ENCODE measurements at places on chromosomes 7 and 10.

DNA sequence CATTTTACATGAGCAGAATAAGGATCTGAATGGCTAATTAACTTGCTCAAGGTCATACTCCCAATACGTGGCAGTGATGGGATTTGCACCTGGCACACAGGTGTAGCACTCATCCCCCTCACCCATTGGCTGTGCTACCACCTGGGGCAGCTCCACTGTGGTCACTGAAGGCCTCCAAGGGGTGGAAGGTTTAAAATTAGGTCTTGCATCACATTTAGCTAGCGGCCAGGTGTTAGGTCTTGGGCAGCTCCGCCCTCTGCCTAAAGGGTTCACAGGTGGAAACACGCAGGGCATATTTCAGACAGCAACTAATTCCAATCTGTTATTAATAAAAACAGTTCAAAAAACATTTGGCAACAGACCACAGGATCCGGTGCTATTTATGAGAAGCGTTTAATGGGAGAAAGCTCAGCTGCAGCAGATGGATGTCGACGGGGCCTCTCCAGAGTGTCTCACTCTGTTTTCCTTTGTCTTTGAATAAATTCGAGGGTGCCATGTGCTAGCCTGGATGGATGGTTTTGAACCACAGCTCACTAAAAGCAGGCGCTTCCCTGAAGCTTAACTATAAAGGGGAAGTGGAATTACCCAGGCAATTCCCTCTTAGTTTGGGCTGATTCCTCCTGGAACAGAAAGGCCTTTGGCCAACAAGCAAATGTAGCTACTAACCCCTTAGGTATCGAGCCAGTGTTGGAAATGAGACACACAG, 1017.6 kb downstream of the TYW1 start:
- no peak for DNase-seq

DNA sequence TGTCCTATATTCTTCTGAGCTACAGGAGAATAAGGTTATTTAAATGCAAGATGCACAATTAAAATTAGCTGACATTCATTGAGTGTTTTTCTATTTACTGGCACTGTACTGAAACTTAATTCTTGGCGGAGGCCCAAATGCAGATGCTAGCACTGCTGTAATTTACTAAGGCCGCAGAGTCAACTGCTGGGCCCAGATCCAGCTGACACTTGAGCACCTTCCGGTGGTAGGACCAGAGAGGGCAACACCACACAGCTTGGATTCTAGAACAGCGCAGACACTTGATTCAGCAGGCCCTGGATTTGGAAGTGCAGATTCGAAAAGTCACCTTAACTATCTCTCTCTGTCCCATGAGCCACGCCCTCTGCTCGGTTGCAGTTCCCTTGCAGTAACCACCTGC, 228.6 kb upstream of the TMEM72 start:
- no peak for DNase-seq

- no peak for DNase-seq
These were observed 534 bp downstream of the PSMA2 start for GRCh38 chr7:42931447-42931833.

DNA sequence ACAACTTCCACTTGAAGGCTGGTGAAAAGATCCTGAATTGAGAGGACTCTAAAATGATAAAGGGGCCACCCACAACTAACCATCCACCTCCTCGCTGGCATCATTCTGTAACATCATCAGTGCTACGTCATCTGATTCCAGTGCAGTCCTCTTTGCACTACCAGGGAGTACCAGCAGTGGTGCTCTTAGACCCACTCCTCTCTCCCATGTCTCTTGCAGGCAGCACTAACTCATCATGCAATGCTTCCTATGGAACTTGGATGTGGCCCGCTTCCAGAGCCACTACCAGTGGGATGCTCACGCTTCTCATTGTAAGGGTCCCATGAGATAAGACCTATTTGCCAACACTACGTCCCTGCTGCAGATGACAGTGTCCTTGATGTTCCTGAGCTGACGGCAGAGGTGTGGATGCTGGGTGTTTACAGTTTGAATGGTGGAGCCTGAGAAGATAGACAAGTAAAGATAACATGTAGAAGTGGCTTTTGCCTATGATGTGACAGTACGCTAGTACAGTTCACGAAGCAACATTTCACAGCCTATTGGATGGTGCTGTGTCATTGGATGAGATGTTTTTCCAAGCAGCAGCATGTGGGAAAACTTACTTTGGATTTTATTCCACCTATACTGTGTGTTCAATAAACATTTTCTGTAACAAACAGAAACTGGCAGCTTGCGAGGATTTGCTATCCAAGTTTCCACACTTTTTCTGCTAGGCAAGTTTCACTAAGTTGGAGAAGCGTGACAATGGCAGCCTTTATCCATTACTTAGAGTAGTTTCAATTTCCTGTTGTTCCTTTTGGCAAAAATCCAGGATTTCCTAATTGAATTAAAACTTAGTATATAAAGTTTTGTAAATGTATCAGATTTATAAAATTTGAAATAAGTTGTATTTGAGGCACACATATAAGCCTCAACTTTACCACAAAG, 35.8 kb upstream of the COBL start:
- no peak for DNase-seq

- DNase-seq, result no peak
These were observed 49.0 kb downstream of the PIK3CG start for GRCh38 chr7:106914018-106914607.

DNA sequence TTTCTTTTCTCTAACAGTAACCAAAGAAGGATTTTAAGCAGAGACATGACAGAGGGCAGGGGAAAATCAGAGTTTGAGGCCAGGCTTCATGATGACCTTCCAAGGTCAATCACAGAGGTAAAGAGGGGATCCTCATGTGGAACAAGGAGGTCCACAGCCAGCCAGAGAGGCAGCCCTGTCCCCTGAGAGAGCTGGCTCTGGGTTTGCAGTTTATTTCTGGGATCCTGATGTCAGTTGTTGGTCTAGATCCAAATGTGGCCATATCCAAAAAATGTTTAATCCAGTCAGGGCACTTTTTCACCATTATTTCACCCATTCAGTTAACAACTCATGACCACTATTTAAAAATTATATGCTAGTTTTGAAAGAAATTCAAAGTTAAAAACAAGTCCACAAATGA, 45.6 kb downstream of the GPR141 start:
- no peak for DNase-seq

- DNase-seq, result no peak
These were observed 46.2 kb downstream of the NOC3L start for GRCh38 chr10:94316560-94316959.

- DNase-seq, result no peak
These were observed 13.9 kb downstream of the ZRANB1 start for GRCh38 chr10:124955868-124956267.

GRCh38 chr10:86646532-86646931, 7.8 kb upstream of the OPN4 start:
- DNase-seq, result no peak

- no peak for DNase-seq
These were observed 40.5 kb downstream of the PRSS2 start for GRCh38 chr7:142811154-142811737.

DNA sequence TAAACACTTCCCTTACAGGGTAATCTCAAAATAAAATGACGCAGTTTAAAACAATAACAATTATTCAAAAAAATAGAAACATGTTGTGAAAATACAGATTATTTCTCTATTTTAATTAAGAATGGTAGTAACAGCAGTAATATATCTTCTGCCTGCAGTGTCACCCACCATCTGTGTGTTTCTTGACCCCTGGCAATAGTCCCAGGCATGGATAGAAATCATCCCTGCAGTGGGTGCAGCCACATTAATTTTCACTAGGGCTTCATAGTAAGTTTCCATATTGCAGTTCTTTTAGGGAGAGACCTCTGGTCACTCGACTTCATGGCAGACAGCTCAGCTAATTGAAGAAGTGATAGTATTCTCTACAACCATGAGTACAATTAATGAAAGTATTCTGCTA, 470.1 kb upstream of the TEX47 start:
- DNase-seq, result no peak

DNA sequence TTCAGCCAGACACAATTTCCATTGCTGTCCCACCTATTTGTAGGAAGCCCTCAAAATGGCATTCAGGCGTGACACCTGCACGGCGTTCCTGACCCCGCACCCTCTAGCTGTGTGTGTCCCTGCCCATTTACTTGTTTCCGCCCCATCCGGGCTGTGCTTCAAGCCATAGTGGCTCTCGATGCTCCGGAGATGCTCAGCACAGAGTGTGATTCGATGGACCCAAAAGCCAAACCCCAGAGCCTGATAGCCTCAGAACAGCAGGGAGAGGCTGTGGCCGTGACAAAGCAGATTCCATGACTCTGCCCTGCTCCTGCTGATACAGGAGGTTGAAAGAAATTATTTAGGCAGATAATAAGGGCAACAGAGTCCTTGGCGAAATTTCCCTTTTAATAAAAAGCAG, 13.4 kb downstream of the BUD31 start:
- DNase-seq, result no peak

DNA sequence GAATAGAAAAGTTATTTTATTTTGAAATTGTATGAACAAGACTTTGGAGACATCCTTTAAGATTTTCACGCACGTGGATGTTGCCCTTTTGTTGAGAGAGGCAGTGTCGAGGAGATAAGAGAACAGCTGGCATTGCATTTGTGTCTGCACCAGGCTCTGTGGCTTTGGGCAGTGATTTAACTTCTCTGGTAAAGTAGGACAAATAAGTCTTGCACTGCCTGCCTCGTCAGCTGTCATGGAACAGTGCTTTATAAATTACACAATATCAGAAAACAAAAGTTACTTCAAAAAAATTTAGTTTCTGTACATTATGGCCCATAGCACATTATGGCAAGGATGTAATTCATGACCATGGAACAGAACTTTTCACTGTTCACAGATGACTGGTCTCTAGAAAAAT, 20.1 kb downstream of the SNX10 start:
- no peak for DNase-seq

DNA sequence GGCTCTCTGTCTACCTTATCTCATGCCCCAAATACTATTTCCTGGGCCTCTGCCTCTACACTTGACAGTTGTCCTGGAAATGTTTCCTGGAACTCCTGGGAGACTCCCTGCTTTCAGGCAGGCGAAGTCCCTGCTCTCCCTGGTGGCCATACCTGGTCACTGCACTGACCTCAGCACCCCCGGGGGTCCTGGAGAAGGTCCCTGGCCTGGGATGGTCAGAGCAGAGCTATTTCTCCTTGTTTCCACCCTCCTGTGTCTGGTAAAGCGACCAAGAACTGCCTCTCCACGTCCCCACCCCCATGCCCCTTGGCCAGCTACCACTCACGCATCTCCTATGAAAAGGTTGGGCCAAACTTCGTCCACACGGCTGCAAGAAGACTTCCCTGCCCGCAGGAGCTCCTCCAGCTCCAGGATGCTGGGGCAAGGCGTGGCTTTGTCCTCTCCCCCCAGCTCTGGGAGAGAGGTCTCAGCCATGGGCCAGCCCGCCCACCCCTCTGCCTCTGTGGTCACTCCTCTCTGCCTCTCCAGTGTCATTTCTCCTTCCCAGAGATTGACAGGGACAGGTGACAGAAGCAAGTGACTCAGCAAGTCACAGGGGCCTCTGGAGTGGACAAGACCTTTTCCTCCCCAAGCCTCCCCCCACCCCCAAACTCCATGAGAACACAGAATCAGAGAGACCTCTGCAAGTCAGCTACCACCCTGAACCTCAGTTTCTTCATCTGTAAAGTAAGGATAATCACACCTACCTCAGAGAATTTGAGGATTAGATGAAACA, 2.6 kb upstream of the SAMD8 start:
- DNase-seq, result no peak

DNA sequence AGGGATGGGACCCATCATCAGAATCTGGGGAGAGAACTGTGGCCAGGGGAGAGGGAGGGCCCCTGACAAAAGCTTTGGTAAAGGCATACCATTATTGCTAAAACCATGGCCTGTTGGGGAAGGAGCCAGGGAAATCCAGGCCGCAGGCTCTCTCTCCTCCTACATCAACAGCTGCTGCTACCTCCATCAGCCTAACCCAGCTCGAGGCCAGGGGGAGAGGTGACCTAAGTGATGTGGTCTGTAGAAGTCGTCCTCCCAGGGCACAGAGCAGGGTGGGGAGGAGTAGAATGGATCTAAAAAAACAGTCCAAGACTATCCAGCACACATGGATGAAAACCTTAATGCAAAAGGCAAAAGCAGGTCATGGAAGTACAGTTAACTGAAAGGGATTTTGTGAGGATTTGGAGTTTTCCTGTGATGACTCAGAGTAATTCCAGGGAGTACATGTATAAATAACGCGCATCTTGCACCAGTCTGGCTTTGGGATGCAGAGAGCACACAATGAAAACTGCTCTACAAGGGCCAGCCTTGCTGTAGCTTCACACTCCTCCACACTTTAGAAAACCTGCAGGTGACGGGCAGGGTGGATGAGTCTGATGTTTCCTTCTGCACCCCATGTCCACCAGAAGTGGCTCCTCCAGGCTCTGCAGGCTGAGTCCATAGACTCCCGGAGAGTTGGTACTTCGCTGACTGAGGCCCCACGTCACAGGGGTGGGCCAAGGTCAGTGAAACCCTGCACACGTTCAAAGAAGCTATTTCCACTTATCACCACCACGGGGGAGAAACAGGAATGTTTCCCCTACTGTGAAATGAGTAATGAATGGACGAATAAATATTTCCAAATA, 38.5 kb upstream of the MSMB start:
- DNase-seq, result no peak

- no peak for DNase-seq
These were observed 361.7 kb upstream of the SEMA3C start for GRCh38 chr7:81280531-81280930.

DNA sequence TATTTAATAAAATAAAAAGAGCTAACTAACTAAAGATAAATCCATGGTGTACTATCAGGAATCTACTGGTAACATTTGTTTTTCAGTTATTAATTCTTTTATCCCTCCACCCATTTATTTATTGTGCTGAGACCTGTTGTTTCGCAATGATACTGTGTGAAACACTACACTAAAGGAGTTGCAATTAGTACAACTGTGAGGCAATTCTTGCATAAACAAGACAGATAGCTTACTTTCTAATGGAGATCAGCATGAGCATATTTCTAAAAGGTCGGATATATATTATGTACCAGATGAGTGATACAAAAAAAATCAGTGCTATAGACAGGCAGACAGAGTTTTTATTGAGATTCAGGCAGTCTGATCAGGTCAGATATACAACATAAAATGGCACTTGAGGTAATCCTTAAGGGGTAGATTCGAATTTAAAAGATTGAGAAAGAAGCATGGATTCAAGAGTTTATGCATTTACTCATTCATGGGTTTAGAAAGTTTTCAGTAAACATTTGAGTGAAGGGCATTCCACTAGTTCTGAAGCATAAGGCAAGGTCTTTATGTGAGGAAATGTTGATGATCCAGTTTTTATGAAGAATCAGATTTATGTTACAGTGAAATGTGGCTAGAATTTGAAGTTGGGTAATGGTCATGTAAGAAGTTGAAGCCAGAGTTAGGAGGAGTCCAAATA, 147.6 kb downstream of the POLR1F start:
- no peak for DNase-seq

DNA sequence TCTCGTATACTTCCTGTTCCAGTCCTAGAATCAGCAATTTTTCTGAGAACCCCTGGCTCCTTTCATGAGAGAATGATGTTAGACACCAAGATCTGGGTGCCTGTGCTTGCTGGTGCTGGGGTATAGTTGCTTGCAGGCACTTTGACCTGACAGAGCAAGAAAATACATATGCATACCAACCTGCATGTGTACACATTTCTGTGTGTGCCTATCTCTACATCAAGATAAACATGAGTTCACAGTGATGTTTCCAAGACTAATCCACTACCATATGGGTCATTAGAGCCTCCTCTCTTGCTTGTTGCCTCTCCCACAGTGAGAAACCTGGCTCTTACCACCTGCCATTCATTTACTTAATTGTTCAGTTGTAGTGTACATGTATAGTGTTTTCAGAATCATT, 229.1 kb upstream of the IGFBP3 start:
- DNase-seq, result no peak

- DNase-seq, result no peak
These were observed 250.6 kb upstream of the GALNT17 start for GRCh38 chr7:70881167-70881847.
